ENCODE measurements at places on chromosomes 4 and X.

DNA sequence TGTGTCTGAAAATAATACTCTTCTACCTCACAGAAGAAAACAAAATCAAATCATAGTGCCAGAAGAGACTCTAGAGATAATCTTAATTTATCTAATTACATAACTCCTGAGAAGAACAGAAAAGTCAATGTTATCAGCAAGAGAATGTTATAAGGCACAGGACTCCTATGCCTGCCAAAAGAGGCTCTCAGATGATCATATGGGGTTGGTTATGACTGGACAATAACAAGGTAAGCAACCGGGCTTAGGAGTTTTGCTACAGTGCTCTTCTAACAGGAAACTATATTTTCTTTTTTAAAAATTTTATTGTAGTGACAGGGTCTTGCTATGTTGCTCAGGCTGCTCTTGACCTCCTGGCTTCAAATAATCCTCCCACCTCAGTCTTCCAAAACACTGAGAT lies 3.5 kb upstream of the C4orf17 start:
- DNase-seq, result no peak

GRCh38 chr4:7003176-7003878 lies 39.8 kb upstream of the TADA2B start:
- DNase-seq, result no peak

DNA sequence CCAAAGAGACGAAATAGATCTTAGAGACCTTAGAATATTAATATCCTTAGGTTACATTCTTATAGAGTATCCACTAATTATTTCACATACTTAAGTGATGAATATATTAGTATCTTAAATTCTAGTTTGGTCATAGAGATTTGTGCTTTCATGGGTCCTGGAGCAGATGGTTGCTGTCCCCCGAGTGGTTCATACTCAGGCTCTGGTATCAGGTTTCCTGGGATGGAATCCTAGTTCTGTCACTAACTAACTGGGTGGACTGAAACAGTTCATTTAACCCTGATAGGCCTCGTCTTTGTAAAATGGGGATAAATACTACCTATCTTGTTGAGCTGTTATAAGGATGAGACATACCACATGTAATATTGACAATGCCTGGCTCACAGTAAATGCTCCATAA lies 264.6 kb downstream of the TENM3 start:
- no peak for DNase-seq

GRCh38 chr4:188109157-188109755 lies at the start of gene TRIML2:
TSS of gene TRIML2 (minus strand) at chr4:188109603. CDS start at chr4:188105368, 4,235 bp downstream.
- no peak for DNase-seq

GRCh38 chr4:63717384-63717783 lies 691.9 kb downstream of the TECRL start:
- DNase-seq, result peak; percentile 9

DNA sequence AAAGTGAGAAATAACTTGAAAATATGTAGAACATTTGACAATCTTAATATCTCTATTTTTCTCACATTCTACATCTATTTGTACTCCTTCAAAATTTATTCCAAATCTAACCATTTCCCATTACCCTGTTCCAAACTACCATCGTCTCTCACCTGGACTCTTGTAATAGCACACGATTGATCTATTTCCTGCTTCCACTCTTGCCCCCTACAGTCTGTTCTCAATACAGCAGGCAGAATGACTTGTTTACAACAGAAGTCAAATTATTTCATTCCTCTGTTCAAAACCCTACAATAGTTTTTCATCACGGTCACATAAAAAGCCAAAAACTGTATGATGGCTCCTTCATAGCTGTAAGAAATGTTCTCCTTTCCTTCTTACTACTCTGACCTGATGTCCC lies 21.1 kb upstream of the LUZP4 start:
- no peak for DNase-seq

GRCh38 chr4:38024206-38024509 lies 64.0 kb downstream of the PTTG2 start:
- DNase-seq, result no peak

- DNase-seq, result no peak
Measured at GRCh38 chrX:53715346-53715924, 28.9 kb upstream of the HUWE1 start.

- DNase-seq, result no peak
Measured at GRCh38 chr4:71251261-71251660, 87.6 kb upstream of the SLC4A4 start.

DNA sequence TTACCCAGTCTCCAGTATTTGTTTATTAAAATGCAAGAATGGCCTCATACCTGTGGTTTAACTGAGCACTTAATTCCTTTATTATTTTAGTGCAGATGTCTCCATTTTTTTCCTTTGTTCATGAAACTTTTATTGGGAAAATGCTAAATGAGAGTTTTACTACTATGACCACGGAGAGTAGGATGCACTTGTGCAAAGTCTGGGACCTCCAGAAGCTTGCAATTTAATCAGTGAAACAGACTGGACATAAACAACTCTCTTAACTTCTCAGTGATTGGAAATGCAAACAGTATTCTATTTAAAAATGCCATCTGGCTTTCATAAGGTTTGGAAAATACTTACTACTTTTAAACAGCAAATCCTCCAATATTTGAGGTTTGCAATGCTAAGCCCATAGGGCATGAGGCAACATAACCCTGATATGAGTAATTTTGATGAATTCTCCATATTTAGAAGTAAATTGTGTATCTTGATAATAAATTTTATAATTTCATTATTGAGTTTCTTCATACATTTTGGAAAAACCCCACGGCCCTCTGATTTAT lies 718.7 kb upstream of the MAGEB2 start:
- no peak for DNase-seq

DNA sequence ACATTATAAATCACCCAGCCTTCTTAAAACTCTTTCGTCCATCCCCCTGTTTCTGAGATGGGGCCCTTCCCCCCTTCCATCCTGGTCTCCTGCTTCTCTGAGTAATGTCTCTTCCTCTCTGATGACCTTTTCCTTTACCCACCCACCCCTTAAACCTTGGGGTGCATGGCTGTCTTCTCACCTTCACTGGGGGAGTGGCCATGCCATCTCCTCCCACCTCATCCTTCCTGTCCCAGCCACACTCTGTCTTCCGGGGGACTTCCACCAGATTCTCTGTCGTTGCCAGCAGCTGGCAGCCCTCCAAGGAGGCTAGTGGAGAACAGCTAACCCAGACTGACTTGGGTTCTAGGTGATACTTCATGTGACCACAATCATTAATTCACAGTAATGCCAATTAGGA lies 83.2 kb upstream of the SCML1 start:
- DNase-seq, result no peak

GRCh38 chr4:184784628-184785257 lies 41.0 kb downstream of the ACSL1 start:
- DNase-seq, result no peak

- no peak for DNase-seq
Measured at GRCh38 chrX:67545036-67545821, 1.4 kb downstream of the AR start.

DNA sequence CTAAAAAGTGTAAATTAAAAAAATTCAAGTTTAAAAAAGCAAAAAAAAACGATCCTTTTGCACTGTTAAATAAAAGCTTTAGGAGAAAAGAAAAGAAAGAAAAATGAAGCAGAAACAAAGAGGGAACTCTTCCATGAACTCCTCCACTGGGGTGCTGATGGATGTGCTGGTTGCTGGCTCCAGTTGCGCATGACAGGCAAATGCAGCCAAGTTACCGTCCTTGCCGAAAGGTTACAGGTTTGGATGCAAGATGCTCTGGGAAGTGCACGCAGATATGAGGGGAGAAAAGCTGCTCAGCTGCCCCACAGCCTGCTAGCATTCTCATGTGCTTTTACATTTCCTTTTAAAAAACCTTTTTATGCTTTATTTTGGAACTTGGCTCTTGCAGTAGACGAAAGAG lies 58.5 kb downstream of the HADH start:
- no peak for DNase-seq

- DNase-seq, result no peak
Measured at GRCh38 chr4:157172011-157172410, 48.5 kb upstream of the GRIA2 start.

GRCh38 chr4:110062166-110062565 lies 136.2 kb downstream of the ELOVL6 start:
- DNase-seq, result no peak

DNA sequence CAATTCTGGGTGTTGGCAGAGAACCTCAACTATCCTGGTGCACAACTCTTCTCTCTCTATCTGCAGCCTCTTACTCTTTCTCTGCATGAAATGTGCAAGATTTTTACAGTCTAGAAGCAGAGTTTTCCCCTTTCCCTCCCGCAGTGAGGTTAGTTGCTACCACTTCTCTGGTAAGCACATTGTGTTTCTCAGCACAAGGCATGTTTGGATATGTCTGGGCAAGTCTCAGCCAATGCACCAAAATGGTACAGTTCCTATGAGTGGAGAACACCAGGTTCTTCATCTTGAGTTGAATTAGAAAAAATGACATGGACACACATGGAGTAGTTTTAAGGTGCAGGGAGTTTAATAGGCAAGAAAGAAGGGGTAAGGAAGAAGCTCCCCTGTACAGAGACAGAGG lies 187.0 kb downstream of the CCNG2 start:
- no peak for DNase-seq

- DNase-seq, result no peak
Measured at GRCh38 chr4:20570981-20571715, 129.1 kb upstream of the PACRGL start.

GRCh38 chr4:130563889-130564418 lies 1468.0 kb downstream of the C4orf33 start:
- no peak for DNase-seq

GRCh38 chr4:40755616-40756015 lies 5.9 kb downstream of the NSUN7 start:
- DNase-seq, result no peak

DNA sequence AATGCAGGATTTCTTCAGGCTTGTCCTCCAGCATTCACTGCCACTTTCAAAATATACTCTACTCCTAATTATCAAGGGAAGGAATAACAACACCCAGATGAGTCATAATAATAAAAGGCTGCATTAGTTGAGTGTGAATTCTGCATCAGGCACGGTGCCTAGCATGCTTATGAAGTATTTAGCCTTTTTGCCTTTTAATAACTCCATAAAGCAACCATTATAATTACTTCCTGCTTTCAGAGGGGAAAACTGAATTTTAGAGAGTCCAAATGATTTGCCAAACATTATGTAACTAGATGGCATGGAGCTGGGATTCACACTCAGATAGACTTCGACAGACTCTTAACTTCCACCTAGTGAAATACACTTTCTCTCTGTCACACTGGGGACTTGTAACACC lies 2365.5 kb downstream of the PCDH7 start:
- DNase-seq, result no peak

DNA sequence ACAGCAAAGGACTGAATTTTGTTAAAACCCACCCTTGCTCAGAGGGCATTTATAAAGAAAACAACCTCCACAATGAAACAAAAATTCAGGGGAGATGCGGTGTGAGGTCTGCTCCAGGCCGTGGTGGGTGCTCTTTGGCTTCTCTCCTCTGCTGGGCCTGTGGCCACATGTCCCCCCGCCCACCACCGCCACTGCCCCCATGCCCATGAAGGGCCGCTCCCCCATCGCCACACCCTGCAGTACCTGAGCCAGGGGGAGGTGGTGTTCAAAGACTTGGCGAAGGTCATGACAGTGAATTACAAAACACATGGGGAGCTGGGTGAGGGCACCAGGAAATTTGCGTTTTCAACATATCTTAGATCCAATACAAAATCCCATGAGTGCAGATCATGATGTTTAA lies 14.2 kb upstream of the CFAP299 start:
- DNase-seq, result no peak

GRCh38 chr4:98626350-98626749 lies 32.1 kb downstream of the TSPAN5 start:
- DNase-seq, result no peak

GRCh38 chr4:55851885-55852284 lies 1.6 kb upstream of the EXOC1 start:
- DNase-seq, result no peak
